ENCODE measurements at places on chromosomes 5 and 9.

GRCh38 chr5:143386725-143387124 is 16.8 kb downstream of the NR3C1 start:
- DNase-seq: no peak

DNA sequence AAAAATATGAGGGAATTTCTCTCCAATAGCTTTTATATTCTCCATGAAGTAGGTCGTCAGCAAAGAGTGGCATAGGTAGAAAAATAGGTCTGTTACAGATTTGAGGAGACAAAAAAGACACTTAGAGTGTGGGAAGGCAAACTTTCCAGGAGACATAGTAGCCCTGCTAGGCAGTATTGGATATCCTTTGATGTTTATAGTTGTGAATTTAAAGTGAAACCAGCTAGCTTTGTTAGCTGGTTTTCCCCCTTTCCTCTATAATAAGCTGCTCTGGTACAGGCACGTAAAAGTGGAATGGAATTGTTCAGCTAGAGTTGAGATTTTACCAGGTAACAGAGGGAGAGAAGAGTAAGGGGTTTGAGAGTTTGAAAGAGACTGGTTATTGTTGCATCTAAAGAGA is 17.1 kb upstream of the APC start:
- DNase-seq: no peak

DNA sequence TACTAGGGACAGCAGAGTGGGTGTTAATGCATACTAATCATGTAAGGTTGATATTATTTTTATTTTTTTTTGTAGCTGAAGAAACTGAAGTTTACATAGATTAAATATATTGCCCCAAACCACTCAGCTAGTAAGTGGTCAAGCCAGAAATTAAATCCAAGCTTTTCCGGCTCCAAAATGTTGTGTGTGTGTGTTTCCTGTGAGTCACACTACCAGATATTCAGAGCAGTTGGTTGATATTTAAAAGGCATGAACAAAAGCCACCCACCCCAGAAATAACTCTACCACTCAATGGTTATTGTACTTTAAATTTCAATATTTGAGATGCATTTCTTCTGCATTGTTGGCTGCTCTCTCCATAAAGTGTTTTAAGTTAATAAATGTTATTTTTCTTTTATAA is 29.5 kb downstream of the KCNN2 start:
- DNase-seq: no peak

GRCh38 chr9:130640681-130641080 is 23.7 kb upstream of the PRDM12 start:
- DNase-seq: no peak

GRCh38 chr5:97022898-97023297 is 87.0 kb downstream of the LNPEP start:
- no peak for DNase-seq

DNA sequence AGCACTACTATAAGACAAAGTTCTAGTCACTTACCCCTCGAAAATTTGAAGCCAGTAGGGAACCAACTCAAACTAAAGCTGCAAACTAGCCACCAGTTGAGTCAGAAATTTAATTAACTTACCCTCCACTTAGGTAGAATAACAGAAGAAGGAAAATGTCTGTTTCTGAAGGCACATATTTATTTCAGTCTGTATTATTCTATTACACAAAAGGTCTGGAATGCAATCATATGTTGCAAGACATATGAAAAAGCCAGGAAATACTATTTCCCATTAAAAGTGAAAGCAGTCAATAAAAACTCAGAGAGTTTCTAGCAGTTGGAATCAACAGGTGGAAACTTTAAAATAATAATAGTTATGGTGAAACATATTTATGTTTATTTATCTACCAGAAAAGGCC is 79.2 kb upstream of the SLCO4C1 start:
- DNase-seq: no peak
